Stimulated activated CD4-positive, alpha-beta T cell treated with anti-CD3 and anti-CD28 coated beads, Interleukin-2, amount 100 ng/mL, for 24 hours (primary cell): ENCODE measurements at places on chromosomes 16 and 17.

DNA sequence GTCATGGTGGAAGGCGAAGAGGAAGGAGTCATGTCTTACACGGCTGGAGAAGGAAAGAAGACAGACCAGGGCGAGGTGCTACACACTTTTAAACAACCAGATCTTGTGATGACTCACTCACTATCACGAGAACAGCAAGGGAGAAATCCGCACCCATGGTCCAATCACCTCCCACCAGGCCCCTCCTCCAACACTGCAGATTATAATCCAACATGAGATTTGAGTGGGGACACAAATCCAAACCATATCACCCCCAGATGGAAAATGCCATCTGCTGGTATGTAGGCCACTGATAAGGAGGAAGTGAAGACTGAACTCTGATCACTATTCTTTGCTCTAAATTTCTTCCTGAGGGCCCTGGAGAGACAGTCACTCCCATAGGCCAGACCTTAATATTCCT lies 7.5 kb upstream of the ITGAX start:
- DNase-seq = no peak

GRCh38 chr16:87424266-87424665 lies 32.1 kb downstream of the MAP1LC3B start:
- DNase-seq = no peak

DNA sequence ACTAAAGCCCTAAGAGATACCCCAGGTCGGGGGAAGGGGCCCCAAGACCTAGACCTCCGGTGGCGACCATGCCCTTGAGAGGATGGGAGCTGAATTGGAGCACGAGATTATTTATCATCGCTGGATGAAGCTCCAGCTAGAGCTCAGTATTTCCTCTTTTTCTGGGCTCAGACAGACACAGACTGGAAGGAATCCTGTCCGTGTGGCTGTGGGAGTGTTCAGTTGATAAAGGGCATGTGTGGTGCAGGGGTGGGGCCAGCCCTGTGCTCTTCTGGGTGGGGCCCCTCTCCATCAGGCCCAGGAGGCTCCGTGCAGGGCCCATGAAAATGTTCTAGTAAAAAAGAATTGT lies 6.3 kb upstream of the CBX4 start:
- DNase-seq = no peak

DNA sequence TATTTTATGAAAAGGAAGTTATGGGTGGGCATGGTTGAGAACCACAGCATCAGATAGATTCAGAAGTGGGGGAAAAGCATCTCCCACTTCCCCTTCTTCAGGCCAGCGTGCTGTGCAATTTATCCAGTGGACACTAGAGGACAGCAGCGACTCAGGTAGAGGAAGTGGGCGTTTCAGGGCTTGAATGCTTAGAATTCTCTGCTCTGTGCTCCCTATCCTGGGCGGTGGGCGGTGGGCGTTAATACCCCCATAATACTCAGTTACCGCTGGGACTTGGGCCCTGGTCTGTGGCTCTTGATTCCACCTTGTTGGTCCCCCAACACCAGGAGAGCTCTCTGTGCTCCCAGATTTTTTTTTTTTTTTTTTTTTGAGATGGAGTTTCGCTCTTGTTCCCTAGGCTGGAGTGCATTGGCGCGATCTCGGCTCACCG lies 3.7 kb upstream of the LYZL6 start:
- peak; percentile 41 for DNase-seq

GRCh38 chr16:78903843-78904242 lies 696.7 kb downstream of the MAF start:
- no peak for DNase-seq

GRCh38 chr17:40646791-40647623 lies 611 bp downstream of the SMARCE1 start:
- DNase-seq = peak; percentile 61

DNA sequence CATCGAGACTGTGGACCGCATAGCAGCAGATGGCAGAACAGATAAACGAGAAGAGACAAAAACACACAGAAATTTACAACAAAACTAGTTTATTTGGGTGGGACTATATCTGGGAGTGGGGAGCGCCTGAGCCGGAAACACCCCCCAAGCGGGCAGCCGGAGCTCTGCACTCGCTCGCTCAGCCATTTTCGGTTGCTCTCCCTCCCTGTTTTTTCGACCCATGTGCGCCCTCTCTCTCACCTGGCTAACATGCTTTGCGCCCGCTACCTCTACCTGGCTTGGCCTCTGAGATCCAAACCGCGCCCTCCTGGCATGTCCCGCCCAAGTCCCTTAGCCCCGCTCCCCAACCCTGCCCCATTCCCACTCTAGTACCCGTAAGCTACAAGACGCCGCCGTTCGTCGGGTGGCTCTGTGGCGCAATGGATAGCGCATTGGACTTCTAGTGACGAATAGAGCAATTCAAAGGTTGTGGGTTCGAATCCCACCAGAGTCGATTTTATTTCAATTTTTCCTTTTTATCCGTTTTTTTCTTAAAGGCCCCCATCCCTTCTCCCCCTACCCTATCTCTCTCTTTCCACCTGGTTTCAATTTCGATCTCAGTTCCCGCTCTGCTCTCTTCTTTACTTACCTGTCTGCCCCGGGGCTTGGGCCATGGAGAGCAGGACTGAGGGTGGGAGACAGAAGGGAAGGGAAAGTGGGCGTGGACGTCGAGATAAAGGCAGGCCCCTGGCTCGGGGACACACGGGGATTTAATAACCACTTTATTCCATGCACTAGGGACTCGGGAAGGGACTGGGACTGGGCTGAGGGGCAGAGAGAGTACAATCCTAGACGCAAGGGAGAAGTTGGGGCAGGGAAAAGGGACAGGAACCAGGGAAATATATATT lies 2.4 kb upstream of the ALOXE3 start:
- DNase-seq = peak; percentile 83

- no peak for DNase-seq
Observed at GRCh38 chr16:47644166-47644565, 183.0 kb downstream of the PHKB start.

DNA sequence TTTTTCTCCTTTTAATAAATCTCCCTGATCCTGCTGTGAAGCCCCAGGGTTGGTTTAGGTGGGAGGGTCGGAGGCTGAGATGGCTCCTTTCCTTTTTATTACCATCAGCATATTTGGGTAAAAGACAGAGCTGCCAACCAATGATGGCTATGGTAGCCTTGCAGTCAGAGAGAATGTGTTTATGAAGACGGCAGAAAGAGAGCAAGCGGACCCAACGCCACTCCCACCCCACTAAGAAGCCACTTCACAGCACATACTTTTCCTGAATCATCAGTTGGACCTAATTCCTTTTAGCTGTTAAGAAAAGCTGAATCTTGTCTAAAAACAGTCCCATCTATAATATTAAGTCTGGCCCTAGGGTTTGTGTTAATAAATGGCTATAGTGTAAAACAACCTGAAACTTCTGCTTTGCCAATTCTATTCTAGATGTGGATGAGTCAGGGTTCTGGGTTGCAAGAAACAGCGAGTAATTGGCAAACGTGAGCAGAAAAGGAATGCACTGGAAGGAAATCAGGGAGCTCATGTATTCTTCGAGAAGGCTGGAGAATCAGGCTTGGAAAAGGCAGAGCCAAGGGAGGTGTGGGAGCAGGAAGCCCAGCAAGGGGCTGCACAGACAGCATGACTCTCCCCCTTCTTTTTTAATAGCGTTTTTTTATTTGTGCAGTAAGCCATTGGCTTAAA lies 34.0 kb upstream of the PRKCA start:
- DNase-seq = no peak

- DNase-seq = no peak
Observed at GRCh38 chr16:12304861-12305596, 328.5 kb downstream of the SNX29 start.

GRCh38 chr16:48323783-48324775 lies 61.1 kb downstream of the SIAH1 start:
- DNase-seq = no peak

DNA sequence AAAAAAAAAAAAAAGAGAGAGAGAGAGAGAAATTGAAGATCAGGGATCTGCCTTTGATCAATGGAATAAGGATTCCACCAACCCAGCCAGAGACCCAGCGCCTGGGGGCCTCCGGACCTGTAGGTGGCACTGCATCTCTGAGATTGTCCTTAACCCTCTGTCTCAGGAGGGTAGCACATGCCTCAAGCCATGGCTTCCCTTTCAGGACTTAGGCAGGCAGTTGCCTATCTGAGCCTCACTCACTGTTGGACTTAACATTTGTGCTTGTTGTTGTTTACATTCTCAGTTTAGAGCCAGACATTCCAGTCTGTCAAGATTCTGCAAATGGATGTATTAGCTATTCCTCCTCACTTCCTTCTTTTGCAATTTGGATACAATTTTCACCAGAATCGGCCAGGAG lies 5.1 kb upstream of the SCNN1B start:
- no peak for DNase-seq

- DNase-seq = no peak
Observed at GRCh38 chr17:156094-156621, 18.8 kb downstream of the SCGB1C2 start.

DNA sequence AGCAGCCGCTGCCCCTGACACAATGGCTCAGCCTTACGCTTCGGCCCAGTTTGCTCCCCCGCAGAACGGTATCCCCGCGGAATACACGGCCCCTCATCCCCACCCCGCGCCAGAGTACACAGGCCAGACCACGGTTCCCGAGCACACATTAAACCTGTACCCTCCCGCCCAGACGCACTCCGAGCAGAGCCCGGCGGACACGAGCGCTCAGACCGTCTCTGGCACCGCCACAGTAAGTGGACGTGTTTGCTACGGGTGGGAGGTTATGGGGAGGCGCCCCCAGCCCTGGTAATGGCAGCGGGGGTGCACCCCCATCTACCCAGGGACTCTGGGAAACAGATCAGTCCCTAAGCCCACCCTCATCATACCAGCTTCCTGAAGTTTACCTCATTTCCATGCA lies 185.5 kb downstream of the RBFOX1 start:
- DNase-seq = no peak

DNA sequence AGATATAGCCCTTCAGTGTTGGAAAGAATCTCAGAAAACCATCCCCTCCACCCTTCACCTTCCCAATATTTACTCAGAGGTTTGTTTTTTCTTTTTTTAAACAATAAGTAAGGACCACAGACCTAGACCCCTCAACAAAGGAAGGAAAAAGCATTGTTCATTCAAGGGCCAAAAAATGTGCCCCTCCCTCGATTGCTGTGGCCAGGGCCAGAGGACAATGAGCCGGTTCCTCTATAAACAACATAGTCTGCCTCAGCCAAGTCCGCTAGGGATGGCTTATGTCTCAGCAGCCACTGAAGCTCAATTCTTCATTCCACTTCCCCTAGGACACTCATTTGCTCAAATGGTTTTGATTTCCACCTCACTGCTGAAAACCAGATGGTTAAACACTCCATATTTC lies 24.0 kb downstream of the TRIM16 start:
- DNase-seq = no peak

GRCh38 chr17:19001907-19002590 lies 2.5 kb downstream of the FAM83G start:
- no peak for DNase-seq
